ENCODE measurements at places on chromosomes 12 and 14. TPM values are rescaled to one million over a fixed set of nuclear protein-coding genes. Genes with fewer than 3 reads are reported as not detected.

LGR5 gene
- total RNA-seq: not detected

SLC7A7 gene
- total RNA-seq: 8.3 TPM

GRCh38 chr12:52662093-52662917 lies 10.3 kb upstream of the KRT2 start:
- DNase-seq: no peak

DNA sequence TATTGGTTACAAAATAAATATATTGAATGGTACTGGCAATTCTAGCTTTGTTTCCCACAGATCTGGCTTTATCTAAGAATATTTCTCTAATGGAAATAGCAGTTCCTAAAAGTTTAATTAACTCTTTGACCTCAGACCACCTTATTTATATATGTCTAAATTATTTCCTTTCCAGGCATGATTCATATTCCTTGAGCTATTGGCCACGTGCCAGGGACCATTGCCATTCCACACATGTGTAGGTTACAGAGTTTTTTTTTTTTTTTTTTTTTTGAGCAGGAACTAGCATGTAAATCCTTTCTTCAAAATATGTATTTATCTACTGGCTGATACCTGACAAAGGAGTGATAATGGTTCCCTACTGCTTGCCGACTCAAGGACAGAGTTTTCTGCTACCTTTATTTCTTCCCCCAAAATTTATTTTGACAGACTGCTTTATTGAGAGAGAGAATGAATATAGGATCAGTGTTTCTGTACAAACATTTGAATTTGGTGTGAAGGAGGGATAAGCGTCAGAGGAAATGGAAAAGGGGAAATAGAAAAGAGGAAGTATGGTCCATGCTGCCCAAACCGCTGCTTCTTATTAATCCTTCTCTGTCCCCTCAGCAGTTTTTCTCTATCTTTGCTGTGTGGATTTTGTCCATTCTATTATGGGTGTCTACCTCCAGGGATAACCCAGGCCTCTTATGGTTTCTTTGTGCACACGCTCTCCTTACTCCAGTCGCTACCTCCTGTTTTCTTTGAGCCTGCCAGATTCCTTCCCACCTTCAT lies 36.4 kb downstream of the PDE3A start:
- peak; percentile 80 for DNase-seq

DNA sequence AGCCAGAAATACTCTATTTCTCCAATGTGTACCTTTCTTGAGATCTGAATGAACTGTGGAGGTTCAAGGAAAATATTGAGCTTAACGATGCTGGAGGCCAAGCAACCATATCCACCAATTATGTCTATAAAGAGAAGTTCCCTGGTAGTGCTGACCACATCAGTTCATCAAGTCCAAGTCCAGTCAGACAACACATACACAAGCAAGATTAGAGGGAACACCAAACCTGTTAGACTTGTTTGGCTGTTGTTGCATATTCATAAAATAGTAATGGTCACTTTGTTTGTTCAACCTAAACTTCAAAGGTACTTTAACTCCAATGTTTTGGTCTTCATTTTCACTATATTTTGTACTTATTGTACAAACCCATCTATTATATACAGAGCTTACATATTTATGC lies 81.6 kb downstream of the LMO3 start:
- no peak for DNase-seq

DNA sequence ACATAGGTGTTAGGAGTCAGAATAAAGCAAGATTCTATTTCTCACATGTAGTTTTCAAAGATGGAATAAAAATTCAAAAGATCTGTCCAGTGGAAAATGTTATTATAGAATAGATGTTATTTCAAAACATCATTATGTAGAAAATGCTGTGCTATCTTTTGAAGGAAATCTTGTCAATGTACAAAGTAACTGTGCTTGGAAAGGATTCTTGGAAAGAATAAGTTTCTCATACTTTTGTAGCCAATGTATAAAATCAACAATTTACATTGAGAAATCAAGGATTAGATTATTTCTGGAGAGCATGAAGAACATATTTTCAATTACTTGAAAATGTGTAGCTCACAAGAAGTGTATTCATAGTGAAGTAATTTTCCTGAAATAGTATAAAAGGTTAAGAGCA lies 532.5 kb upstream of the MGAT4C start:
- DNase-seq: no peak

- peak; percentile 91 for DNase-seq
These were observed 93.9 kb upstream of the EVL start for GRCh38 chr14:99971087-99971940.

DNA sequence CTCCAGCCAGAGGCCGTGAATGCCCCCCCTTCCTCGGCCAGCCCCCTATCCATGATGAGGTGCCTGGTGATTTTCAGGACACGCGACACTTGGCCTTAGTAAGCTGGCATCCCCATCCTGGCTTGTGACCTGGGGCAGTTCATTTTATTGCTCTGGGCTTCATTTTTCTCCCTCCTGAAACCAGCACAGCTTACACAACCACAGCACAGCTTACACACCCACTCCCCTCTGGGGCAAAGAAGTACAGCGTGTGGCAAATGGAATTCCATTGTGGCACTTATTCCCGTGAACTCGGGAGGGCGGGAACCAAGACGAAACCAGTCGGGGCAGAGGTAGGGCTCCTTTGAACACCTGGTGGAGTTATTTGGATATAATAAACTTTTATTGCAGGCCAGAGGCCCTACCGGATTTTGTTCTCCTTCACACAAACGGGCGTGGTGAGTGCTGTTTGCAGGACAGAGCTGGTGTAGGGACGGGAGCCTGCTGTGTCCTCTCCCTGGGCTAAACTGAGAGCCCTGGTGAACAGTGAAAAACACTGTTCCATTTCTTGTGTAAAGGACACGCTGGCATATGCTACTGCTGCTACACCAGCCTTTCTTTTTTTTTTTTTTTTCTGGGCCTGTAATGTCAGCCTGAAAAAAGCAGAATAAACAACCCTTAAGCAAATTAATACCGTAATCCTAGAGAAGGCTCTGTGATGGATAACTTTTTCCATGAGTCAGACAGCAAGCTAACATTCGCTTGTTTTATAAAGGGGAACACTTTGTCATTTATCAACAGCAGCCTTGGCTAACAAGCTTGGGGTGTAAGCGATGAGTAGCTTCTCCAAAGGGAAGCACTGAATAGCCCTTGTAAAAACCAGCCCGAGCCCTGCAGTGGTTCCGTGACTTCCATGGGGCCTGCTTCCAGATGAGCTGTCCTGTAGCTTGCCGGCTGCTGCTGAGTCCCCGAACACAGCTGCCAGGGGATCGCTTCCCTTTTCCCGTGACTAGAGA lies 29.3 kb downstream of the CD9 start:
- DNase-seq: peak; percentile 69

GRCh38 chr12:121325922-121326396 lies 26.3 kb downstream of the ANAPC5 start:
- peak; percentile 9 for DNase-seq

- DNase-seq: no peak
These were observed 1.2 kb upstream of the ALDH1L2 start for GRCh38 chr12:105085501-105085900.
